ENCODE measurements at places on chromosomes 6 and 20.

GRCh38 chr6:85975957-85976356, 333.3 kb upstream of the SYNCRIP start:
- DNase-seq = peak; percentile 5

DNA sequence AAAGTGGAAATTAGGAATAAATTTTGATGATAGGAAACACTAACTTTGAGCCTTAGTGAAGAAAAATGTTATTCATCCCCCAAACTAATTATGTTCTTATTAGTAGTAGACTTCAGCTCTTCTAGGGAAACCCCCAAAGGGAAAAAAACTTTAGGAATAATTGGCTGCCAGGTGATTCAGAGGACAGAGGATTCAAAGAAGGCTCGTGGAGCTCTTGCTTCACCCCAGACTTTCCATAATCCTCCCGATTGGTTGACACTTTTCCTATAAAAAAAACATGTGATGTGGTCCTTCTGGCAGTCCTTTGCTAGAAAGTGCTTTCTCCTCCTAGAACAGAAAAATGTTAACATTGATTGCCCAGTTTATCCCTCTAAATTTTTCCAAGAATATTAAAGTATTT, 5.6 kb upstream of the CCDC170 start:
- no peak for DNase-seq

DNA sequence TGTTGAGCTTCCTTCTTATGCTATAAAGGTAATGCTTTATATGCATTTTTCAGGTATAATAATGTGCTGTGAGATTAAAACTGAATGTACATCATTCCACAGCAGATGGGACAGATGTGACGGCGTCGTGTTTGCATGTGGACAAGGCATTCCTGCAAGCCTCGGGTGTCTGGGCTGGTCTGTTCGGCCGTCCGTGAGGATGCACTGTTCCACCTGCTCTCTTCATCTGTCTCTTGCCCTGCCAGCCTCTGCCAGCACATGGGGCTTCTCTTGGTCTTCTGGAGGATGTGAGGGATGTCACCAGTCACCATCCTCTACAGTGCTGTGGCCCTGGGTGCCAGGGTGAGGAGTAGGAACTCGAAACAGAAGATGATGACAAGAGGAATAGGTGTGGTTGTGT, 223.2 kb downstream of the ERMARD start:
- DNase-seq = no peak

- DNase-seq = no peak
Observed at GRCh38 chr6:138000941-138001340, 106.3 kb downstream of the PERP start.

- DNase-seq = no peak
Observed at GRCh38 chr6:145699462-145699861, 35.9 kb downstream of the EPM2A start.

DNA sequence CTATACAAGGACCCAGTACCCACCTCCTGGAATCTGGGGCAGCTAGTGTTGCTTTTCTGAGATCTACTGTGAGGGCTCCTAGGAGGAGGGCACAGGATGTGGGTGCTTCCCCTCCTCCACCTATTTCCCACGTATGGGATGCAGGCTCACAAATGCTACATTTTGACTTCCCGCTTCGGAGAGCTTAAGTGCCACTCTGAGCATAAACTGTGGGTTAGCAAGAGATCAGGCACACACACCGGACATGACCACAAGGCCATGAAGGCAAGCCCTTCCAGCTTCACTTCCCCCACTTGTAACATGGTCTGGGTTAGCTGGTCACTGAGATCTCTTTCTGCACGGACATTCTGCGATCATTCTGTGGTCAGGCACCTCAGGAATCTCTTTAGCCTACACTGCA, 15.7 kb upstream of the TGM3 start:
- no peak for DNase-seq

GRCh38 chr6:41927253-41927652, 6.0 kb downstream of the BYSL start:
- no peak for DNase-seq

DNA sequence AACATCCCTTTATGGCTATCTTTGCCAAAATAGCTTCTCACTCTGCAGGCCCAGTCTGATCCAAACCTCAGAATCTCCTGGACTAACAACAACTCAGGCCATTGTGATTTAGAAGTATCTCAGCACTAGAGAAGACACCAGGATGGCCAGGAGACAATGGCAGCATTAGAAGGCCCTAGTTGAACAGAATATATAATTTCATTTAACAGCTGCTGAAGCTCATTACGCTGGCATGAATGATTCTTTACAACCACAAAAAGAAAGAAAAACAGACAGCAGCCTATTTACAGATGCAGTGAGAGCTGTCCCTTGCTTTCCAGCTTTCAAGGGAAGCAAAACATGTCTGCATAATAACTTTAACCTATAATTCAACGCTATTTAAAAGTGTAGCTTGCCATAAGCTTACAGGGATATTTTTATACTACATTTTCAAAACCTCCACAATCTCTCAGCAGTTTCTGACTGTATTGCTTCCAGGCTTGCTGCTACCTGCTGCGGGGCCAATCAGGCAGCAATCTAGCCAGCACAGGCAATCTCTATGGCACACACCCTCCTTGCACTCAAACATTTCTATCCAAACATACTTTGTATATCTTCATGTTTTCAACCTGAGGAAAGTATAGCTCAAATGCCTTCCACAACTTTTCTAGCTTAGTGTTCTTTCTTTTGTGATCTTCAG, 107.3 kb downstream of the OGFRL1 start:
- no peak for DNase-seq

DNA sequence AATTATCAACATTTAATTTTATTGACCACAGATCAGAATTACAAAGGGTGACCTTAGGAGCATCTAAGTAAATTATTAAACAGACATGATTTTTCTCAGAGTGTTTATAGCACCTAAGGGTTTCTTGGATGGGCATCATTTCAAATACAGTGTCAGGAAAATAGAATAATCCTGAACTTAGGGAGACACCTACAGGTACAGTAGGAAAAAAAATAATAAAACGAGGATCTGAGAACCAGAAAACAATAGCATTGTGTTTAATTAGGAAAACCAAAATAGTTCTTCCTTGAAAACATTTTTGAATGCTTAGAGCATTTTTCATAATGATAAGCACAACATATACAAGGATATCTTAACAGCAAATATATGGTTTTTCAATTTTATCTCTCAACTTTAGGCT, 39.2 kb downstream of the MMUT start:
- no peak for DNase-seq

GRCh38 chr20:11882651-11883050, 35.0 kb upstream of the BTBD3 start:
- DNase-seq = no peak

DNA sequence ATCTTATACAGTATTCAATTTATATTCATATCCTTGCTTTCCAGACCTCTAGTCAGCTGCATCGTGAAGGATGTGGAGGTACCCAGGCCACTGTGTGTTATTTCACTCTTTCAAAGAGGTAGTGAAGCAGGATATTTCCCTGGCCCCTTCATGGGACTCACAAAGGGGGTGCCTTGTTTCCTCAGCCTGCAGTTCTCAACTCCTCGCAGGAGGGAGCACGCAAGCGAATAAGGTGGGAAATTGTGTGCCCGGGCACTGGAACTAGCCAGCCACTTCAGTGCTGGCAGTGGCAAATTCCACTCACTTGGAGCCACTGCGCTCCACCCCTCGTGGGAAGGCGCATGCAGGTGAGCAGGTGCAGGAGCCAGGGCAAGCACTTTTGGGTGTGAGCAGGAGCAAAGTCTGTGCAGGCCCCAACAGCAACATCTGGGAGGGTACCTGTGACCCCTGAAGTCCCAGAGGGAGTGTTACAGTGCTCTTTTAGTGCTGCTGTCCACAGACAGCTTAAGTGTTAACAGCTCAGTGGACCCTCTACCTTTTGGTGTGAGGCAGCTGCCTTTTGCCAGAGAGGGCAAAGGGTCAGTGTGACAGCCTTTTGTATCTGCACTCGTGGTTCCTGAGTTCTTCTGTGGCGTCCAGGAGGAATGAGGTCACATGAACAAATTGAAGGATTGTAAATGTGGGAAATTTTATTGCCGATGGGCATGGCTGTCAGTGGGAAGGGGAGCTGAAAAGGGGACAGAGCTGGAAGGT, 49.4 kb upstream of the FAM135A start:
- no peak for DNase-seq

GRCh38 chr6:84514089-84514971, 250.1 kb downstream of the TBX18 start:
- DNase-seq = no peak

DNA sequence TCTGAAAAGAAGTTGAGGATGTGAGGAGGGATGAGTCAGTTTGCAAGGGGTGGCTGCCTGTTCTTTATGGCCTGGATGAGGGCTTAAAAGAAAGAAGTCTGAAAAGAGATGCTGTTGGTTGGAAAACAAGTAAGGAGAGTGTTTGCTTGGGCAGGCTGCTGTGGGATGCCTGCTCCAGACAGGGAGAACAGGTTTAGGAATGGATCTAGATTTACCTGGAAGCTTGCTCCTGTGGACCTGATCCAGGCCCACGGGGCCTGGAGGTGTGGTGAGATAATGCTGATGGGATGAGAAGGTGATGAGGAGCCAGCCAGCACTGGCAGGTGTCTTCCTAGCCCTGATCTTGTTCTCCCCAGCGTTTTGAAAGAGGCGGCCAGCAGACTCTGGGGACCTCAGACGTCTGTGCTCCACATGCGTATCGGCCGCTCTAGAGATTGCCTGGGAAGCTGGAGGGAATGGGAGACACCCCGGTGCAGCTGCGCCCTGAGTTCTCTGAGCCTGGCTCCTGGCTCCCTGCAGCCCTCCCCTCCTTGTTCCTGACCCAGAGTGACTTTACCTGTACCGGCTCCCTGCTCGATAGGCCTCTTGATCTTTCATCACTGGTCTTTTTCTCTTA, 331.3 kb downstream of the ZFAND3 start:
- DNase-seq = no peak

DNA sequence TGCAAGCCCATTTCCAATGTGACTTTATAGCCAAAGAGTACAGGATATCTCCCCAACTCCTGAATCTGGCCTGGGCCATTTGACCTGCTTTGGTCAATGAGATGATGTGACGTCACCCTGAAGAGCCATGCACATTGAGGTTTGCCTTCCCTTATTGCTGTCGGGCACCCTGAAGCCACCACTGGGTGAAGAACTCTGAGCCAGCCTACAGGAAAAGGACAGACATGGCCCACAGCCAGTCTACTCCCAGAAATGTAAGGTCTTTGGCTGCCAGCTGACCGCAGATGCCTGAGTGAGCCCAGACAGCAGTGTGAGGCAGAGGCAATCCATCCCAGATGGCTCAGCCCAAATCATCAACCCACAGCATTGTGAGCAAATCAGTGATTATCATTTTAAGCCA, 3.7 kb upstream of the SYNDIG1 start:
- DNase-seq = no peak

DNA sequence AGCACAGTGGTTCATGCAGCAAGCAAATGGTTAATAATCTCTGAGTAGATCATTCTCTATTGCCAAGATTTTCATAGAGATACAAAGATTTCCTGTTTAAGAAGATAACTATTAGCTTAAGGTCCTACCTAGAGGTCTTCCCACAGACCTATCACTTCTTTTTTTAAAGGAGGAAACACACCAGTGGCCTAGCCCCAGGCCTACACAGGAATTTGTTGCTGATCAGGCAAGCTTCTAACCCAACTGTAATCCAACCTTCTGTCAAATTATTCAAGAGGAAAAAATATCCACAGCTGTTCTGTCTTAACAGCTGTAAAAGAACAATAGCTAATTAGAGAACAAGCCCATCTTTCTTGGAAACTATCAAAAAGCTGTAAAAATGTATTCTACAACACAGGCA, 332.8 kb downstream of the BTBD9 start:
- no peak for DNase-seq

DNA sequence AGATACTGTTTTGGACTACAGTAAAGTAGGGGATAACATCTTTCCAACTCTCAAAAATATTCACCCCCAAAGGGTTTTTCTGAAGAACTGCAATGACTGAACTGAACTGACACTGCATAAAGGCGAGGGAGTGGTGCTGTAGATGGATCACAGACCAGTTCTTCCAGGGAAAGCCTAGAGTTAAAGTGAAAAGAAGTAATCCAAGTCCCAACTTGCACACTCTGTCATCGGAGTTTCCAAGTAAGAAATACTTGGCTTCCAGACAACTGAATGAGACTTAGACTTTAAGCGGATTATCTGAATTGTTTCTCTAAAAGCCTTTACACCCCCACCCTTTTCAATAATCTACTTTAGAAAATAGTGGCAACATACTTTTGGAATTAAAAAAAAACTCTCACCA, 134.1 kb upstream of the PREP start:
- DNase-seq = no peak

DNA sequence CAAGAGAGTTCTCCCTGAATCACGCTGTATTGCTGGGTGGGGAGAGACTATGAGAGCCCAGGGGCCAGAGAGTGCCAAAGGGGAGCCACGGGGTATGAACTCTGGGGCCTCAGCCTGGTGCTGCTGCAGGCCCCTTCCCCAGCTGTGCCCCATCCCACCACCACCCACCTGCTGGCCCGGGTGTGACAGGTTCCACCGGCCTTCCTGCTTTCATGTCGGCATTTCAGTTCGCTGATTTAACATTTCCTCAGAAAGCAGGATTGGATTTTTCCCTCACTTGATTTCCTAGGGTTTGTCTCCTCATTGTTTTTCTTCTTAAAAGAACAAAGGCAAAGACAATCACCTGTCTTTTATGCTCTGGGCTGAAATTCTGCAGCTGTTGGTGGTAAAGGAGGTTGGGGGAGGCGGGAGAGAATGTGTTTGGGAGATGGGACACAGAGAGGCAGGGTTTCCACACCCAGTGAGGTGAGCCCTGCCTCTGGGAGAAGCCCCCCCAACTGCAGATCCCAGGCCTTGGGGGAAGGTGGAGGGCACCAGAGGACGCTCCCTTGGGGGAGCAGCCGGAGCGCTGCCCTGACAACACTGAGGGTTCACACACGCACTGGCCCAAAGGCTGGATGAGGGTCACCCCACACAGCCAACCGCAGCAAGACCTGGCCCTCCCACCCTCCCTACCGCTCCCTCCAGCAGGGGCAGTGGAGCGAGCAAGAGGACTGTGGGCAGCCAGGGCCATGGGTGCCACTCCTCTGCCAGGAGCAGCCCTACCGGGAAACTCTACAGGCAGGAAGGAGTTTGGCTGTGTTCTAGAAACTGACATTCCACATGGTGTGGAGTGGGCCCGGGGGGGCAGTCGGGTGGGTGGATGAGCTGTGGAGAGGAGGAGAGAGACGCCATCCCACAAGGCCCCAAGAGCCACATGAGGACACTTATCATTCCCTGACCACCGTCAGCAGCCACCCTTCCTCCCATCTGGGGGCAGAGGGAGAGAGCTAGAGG, 10.5 kb upstream of the MLN start:
- DNase-seq = no peak

DNA sequence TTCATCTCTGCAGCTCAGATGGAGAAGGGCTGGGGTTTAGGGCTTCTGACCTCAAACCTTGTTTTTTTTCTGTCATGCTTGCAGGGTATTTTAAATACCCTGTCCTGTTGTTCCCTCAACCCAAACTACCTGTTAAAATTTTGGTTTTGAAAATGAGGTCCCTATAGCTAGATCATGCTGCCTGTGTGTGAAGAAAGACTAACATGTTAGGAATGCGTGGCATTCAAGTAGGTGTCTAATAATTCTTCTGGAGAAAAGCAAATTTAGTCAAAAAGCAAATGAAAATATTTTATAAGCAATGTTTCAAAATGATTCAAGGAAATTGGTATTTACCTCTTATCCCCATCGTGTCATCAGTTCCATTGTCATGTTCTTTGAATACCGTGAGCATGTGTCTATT, 77.2 kb upstream of the C20orf144 start:
- no peak for DNase-seq
